Mammary epithelial cell (primary cell): ENCODE measurements at places on chromosomes 1 and 21. TPM values are rescaled to one million over a fixed set of nuclear protein-coding genes. Genes with fewer than 3 reads are reported as not detected.

The CELA2B gene
- total RNA-seq = not detected

The ZMYM1 gene
- 38.5 TPM for total RNA-seq

The DOCK7 gene
- 83.9 TPM for total RNA-seq

The AMY2A gene
- not detected in 2 replicates for total RNA-seq

The S100A8 gene
- 176 and 363 TPM in 2 replicates for total RNA-seq

The TMEM82 gene
- total RNA-seq = not detected
